NCI-H226 (cell line): ENCODE measurements at places on chromosomes 7 and 10.

GRCh38 chr10:129942936-129943715 is 20.9 kb downstream of the EBF3 start:
- no peak for DNase-seq

DNA sequence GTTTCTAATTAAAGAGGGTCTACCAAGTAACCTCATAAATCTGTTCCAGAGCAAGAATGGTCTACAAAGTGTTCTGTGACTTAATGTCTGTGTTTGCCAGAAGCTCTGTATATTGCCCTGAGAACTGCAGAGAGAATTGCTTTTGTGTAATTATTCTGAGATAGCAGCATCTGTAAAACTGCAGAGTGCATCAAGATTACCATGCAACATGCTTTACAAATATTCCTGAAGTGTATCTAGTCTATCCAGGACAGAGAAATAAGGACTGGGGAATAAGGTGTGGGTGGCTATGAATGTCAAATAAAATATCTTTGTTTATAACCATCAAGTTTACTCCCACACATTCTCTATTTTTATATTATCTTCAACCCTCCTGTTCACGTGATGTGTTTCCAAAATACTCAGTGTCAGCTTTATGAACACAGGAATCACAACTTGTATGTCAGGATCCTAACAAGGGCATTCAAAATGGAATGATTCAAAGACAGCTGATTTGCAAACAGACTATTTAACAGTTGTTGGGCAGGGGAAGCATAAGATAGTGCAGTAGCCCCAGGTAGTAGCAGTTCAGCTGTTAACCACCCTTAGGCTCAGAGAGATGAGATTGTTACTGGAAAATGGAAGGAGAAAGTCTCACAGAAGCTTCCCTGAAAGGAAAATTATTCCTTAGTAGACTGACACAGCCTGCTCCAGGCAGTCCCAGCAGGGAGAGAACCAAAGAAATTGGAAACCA is 15.3 kb upstream of the LIPA start:
- no peak for DNase-seq

DNA sequence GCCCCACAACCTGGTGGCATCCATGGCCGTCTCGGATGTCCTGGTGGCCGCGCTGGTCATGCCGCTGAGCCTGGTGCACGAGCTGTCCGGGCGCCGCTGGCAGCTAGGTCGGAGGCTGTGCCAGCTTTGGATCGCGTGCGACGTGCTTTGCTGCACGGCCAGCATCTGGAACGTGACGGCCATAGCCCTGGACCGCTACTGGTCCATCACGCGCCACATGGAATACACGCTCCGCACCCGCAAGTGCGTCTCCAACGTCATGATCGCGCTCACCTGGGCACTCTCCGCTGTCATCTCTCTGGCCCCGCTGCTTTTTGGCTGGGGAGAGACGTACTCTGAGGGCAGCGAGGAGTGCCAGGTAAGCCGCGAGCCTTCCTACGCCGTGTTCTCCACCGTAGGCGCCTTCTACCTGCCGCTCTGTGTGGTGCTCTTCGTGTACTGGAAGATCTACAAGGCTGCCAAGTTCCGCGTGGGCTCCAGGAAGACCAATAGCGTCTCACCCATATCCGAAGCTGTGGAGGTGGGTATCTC is 1.1 kb downstream of the HTR5A start:
- DNase-seq: no peak

- no peak for DNase-seq
Observed at GRCh38 chr7:27686315-27686714, 23.6 kb upstream of the HIBADH start.

GRCh38 chr10:92990615-92991014 is 70.0 kb upstream of the CYP26C1 start:
- DNase-seq: no peak

DNA sequence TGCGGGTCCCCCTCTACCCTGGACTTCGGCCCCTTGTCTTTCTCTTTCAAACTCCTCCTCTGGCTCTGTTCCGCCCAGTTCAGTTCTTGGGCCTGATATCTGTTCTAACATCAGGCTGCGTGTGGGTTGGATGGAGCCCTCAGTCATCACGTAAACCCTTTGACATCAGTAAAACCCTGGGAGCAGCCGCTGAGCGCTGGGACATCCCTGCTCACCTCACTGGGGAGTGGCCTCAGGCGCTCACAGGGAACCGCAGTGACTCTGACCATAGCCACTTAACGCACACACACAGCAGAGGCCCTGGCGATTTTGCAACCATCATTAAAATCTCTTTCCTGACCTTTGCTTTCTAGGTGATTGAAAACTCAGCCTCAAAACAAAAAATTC is 113.3 kb downstream of the CYTH3 start:
- no peak for DNase-seq

GRCh38 chr10:12195281-12195602 is 449 bp downstream of the NUDT5 start:
- no peak for DNase-seq
